Activated CD4-positive, alpha-beta T cell treated with anti-CD3 and anti-CD28 coated beads, Interleukin-2, amount 50 U/mL, for 16 hours (primary cell): ENCODE measurements at places on chromosomes 2 and 18.

GRCh38 chr2:220786216-220786615, 785.9 kb downstream of the EPHA4 start:
- DNase-seq, result no peak

GRCh38 chr2:204010628-204011560, 74.3 kb downstream of the ICOS start:
- DNase-seq, result peak; percentile 67

DNA sequence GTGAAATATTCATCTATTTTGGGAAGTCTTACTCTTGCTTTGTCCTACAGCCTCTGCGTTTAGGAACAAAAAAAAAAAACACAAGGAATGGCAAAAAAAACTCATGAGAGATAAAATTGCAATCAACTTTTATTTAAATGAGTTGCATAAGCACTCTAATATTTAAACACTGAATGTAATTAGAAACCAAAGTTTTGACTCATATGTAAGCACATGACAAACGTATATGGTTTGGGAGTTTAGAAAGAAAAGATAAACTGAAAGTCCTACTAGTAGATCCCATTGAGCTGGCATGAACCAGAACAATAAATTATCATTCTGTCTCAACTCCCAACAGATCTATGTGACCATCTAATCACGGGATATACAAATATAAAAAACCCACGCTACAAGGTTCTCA, 44.8 kb downstream of the REV1 start:
- DNase-seq, result peak; percentile 2

GRCh38 chr2:147698166-147698565, 146.7 kb upstream of the ACVR2A start:
- no peak for DNase-seq

- DNase-seq, result no peak
Measured at GRCh38 chr2:37892436-37893114, 32.5 kb upstream of the RMDN2 start.

GRCh38 chr2:33380001-33380609, 96.3 kb upstream of the RASGRP3 start:
- DNase-seq, result peak; percentile 23

DNA sequence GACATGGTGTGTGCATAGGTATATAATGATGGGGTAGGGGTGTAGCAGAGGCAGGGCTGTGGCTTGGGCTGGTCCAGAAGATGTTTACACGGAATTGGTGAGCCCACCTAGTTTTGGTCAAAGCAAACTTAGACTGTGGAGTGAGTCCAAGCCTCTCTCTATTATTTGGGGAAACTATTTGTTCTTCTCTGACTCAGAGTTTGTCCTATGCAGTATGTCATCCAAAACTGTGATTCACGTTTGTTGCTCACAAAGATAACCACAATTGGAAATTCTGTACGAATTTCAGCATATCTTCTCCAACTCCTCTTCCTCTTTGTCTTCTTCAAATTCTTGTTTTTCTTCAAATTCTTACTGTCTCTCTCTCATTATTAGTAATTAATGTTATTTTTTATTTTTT, 292.9 kb downstream of the XIRP2 start:
- no peak for DNase-seq

DNA sequence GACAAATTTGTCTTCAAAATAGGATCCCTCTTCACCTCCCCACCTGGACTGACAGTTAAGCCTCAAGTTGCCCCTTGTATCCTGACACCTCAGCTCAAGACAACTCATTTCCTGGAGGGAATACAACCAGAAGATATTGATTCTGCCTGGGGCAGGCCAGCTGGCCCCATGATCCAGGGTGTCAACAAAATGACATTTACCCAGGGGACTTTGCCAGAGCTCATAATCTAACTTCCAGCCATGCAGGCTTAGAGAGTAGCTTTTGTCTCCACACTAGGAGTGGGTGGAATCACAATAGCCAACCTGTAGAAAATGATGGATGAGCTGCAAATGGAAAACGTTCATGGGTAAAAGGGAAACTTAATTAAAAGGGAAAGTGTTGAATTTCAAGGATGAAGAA, 220.1 kb upstream of the DPP10 start:
- no peak for DNase-seq

DNA sequence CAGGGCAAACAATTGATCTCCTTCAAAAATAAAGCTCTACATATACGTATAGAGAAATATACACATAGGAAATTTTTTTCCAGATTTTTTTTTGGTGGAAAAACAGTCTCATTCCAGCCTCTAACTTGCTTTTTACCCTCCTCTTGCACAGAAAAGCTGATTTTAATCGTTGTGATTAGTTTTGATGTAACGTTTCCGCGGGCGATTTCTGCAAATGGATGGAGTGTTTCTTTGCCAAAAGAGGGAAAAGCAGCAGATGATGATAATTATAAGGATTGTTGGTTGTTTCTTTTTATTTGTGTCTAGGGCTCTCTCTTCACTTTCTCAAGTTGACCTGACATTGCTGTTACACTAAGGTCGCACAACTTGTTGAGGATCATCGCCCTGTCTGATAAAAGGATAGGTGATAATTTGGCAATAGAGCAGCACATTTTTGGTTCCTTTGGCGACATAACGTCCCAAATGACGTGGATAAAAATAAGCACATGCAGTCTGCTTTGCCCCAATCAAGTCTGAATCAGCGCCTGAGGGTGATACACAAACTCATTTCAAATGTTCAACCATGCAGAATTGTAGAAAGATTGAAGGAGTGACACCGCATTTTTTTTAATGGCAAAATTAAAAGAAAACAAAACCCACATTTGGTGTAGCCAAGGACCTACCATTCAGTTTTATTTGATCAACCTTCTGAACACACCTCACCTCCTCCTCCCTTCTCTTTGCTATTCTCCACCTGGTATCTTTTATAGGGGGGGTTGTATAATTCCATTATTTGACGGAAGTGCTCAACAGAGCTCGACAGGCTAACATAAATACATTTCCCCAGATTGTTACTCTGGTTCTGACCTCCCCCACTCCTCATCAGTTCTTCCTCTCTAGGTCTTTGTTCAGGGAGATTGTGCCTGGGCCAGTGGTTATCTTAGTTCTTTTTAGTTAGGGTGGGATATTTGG, 109.6 kb upstream of the KCTD1 start:
- no peak for DNase-seq

DNA sequence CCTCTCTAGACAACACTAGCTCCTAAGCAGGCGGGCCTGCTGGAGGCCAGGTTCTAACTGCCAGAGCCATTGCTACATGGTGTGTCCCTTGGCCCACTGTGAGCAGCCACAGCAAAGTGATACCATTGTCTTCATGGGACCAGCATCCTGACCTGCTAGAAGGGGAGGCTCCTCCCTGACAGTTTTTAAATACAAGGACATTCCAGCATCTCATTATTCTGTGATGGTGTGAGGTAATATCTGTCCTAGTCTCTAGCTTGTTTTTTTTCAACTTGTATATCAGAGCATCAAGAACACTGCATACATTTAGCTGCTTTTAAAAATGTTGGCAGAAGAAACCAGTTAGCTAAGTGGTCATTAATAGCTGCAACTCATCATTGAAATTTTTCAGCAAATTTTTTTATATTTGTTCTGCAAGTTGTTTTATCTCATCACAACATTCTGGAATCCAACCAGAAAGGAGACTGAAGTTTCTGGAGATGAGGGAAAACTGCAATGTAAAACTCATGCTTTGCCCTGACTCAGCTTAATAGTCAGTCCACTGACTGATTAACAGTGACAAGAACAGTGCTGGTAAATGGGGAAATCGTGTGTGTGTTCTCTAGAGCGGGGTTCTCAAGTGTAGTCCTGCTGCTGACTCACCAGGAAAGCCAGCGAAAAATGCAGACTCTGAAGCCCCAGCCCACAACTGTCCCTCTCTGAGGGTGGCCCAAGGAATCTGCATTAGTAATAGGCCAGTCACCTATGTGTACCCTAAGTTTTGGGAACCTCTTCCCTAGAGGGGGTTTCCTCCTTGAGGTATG, 17.8 kb downstream of the MAPRE3 start:
- no peak for DNase-seq

GRCh38 chr2:101559551-101559950, 84.6 kb upstream of the RFX8 start:
- no peak for DNase-seq

DNA sequence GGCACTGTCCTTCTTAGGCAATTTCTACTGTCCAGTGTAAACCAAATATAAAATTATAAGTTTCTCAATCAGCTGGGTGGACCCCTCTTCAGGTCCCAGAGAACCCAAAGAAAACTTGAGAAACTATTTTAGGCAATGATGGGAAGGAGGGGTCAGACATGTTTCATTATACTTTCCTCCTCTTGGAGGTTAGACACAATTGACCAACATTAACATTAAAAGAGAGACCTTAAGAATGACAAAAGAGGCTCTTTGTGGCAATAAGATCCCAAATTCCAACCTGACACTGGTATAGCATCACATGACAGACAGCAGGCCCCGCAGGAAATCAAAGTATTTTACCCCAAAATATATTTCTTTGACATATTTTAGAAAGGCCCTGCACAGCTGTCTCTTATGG, 73.1 kb downstream of the LRRTM1 start:
- DNase-seq, result no peak

GRCh38 chr18:37161491-37161890, 332.6 kb downstream of the KIAA1328 start:
- peak; percentile 0 for DNase-seq

DNA sequence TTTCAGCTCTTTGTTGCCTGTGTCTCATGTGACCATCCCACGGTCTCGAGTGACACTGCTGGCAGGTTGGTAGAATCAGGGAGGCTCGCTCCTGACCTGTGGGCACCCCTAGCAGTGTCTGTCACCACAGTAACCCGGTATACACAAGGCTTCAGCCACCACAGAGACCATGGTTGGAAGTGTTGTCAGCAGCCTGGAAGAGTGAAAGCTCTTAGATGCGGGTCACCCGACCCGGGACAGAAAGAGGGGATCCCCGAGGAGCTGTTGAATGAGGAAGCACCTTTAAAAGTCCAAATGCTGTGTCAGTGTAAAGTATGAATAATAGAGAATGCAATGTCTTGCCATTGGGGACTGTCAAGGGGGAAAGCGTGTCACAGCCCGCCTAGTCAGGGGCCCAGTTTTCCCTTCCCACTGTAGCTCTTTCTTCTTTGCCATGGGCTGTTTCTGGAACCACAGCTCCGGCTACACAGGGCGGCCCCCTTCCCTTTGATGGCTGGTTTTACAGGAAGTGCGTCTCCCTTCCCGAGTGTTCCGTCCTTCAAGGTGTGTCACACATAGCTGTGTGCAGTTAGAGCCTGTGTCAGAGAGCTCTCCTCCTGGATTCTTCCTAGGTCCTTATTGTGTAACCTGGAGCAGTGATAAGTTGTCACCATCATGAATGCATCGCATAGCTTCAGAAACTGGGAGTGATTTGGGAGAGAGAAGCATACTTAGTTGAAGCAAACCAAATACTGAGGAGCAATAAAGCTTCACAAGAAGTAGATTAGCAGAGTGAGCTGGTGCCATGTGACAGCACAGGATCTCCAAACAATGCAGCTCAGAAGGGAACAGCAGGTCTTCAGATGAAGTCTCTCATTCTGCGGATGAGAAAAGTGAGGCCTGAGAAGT, 81.4 kb downstream of the MTCL1 start:
- no peak for DNase-seq

GRCh38 chr2:232488097-232488711, 570 bp upstream of the ECEL1 start:
- no peak for DNase-seq

- DNase-seq, result no peak
Measured at GRCh38 chr2:56134861-56135260, 48.9 kb upstream of the CCDC85A start.

GRCh38 chr2:202444000-202444399, 67.9 kb downstream of the BMPR2 start:
- DNase-seq, result no peak

- DNase-seq, result no peak
Measured at GRCh38 chr2:168926621-168927386, 25.7 kb downstream of the G6PC2 start.

- DNase-seq, result no peak
Measured at GRCh38 chr2:70854411-70854810, 18.8 kb upstream of the CD207 start.

- DNase-seq, result no peak
Measured at GRCh38 chr2:79713131-79713785, 200.4 kb downstream of the CTNNA2 start.

- no peak for DNase-seq
Measured at GRCh38 chr18:59669872-59670657, 27.2 kb downstream of the CCBE1 start.

- no peak for DNase-seq
Measured at GRCh38 chr18:60092073-60092472, 192.3 kb downstream of the PMAIP1 start.

GRCh38 chr2:47486841-47487497, 84.0 kb downstream of the MSH2 start:
- DNase-seq, result peak; percentile 42

DNA sequence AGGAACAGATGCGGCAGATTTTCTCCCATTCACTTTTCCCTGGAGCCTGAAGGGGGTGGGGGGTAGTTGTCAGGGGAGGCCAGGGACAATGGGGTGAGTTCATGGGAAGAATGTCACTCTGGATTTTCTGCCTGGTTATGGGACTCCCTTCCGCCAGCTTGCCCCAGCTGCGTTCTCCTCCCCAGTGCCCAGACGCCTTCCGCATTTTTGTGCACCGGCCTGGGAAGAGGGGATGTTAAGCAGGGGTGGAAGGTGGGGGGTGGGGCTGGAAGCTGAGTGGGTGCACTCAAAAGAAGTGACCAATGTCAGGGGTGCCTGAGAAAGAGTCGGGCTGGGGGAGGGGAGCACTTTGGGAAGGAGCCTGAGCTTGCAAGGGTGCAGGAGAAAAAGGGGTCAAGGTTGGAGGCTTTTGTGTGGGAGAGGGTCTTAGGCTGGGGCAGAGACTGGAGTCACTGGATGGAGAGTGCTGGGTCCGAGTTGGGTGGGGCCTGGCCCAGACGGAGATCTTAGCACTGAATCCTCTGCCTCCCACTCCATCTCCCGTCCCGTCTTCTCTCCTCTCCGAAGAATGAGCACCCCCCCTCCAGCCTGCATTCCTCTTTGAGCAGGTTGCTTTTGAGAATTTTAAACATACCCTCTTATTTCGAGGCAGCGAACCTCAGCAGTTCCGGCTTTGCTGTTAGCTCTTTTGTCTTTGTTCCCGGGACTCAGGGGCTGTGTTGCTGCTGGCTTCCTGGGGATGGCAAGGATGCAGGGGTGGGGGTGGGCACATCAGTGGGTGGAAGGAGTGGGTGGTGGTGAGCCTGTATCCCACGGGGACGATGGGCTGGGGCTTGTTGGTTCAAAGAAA, 2.7 kb downstream of the IGFBP2 start:
- DNase-seq, result no peak

GRCh38 chr18:75538727-75539126, 111.2 kb upstream of the SMIM21 start:
- DNase-seq, result no peak

- no peak for DNase-seq
Measured at GRCh38 chr2:84838434-84839145, 42.3 kb downstream of the TRABD2A start.

DNA sequence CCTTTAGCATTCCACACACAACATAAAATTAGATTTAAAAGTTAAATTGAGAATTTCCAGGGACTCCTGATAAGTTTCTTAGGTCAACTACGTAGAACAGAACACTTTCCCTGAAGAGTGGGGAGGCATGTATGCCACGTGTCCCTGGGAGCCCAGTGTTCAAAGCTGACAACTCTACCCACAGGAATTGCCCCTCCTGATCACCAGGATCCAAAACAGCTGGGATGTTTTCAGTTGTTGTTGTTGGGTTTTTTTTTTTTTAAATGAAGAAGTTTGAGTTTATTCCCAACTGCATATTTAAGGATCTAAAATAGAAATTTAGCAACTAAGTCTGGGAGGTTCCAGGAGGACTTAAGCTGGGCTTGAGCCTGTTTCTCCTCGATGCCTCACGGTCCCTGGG, 100.5 kb downstream of the TPGS2 start:
- DNase-seq, result no peak

- no peak for DNase-seq
Measured at GRCh38 chr2:120929829-120930228, 194.2 kb downstream of the GLI2 start.

- DNase-seq, result no peak
Measured at GRCh38 chr2:229818230-229818629, 103.6 kb downstream of the TRIP12 start.
